Keratinocyte (primary cell): ENCODE measurements at places on chromosomes 1 and 21. TPM values are rescaled to one million over a fixed set of nuclear protein-coding genes. Genes with fewer than 3 reads are reported as not detected.

CMPK1 gene
- polyA plus RNA-seq = 35.5 to 63.8 TPM (median 37.0 TPM) in 3 replicates

XCL1 gene
- 0.18 to 0.33 TPM in 2 of 3 replicates, not detected in the other for polyA plus RNA-seq

KIF17 gene
- polyA plus RNA-seq = 0.90 to 1.2 TPM (median 1.1 TPM) in 3 replicates

OR2G6 gene
- polyA plus RNA-seq = not detected in 3 replicates

OR11L1 gene
- not detected in 3 replicates for polyA plus RNA-seq

RIMS3 gene
- polyA plus RNA-seq = 1.1 to 2.6 TPM (median 1.7 TPM) in 3 replicates

FCER1G gene
- polyA plus RNA-seq = 0.51 to 1.2 TPM (median 0.62 TPM) in 3 replicates

TMEM240 gene
- 0.12 to 0.28 TPM (median 0.12 TPM) in 3 replicates for polyA plus RNA-seq

ATP6V1G3 gene
- polyA plus RNA-seq = not detected in 3 replicates

ST6GALNAC5 gene
- 12.8 to 18.7 TPM (median 14.3 TPM) in 3 replicates for polyA plus RNA-seq

GBP6 gene
- 4.7 to 16.3 TPM (median 9.4 TPM) in 3 replicates for polyA plus RNA-seq

TFF2 gene
- polyA plus RNA-seq = not detected in 3 replicates

VCAM1 gene
- not detected in 3 replicates for polyA plus RNA-seq

MYBPH gene
- polyA plus RNA-seq = not detected in 3 replicates

FCRL6 gene
- not detected in 3 replicates for polyA plus RNA-seq

SERBP1 gene
- 197 to 352 TPM (median 286 TPM) in 3 replicates for polyA plus RNA-seq

ADARB1 gene
- 10.9 to 13.5 TPM (median 13.0 TPM) in 3 replicates for polyA plus RNA-seq

CD1E gene
- not detected in 3 replicates for polyA plus RNA-seq

OR2T33 gene
- polyA plus RNA-seq = not detected in 3 replicates

FABP3 gene
- 0.29 to 0.59 TPM (median 0.58 TPM) in 3 replicates for polyA plus RNA-seq

VANGL2 gene
- 10.9 to 17.6 TPM (median 11.4 TPM) in 3 replicates for polyA plus RNA-seq

OR10J4 gene
- polyA plus RNA-seq = not detected in 3 replicates

WDTC1 gene
- 5.1 to 10.1 TPM (median 5.7 TPM) in 3 replicates for polyA plus RNA-seq

LEPR gene
- polyA plus RNA-seq = 2.8 to 6.5 TPM (median 5.5 TPM) in 3 replicates
